ENCODE measurements at places on chromosomes 4 and X. TPM values are rescaled to one million over a fixed set of nuclear protein-coding genes. Genes with fewer than 3 reads are reported as not detected.

The PLS3 gene
- polyA plus RNA-seq, result 76.7 TPM

The FHIP1A gene
- polyA plus RNA-seq, result 9.3 TPM

The NLRP2B gene
- polyA plus RNA-seq, result not detected

The PCDH10 gene
- polyA plus RNA-seq, result 0.29 TPM

The MGAT4D gene
- not detected for polyA plus RNA-seq

- DNase-seq, result no peak
These were observed 5.5 kb upstream of the ASMT start for GRCh38 chrX:1609311-1609710.

DNA sequence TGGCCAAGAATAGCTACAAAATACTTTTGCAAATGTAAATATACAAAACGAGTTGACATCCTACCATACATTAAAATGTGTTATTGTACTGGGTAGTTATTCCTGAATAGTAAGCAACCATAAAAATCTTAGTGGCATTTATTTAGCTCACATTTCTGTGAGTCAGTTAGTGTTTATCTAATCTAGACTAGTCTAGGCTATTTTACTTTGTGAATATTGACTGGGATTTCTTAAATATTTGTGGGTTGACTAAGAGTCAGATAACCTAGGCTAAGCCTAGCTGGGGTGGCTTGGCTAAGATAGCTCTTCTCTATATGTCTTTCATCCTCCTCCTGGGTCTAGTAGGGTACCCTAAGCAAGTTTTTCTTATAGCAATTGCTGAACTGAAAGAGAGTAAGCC, 543.8 kb upstream of the DIAPH2 start:
- no peak for DNase-seq

DNA sequence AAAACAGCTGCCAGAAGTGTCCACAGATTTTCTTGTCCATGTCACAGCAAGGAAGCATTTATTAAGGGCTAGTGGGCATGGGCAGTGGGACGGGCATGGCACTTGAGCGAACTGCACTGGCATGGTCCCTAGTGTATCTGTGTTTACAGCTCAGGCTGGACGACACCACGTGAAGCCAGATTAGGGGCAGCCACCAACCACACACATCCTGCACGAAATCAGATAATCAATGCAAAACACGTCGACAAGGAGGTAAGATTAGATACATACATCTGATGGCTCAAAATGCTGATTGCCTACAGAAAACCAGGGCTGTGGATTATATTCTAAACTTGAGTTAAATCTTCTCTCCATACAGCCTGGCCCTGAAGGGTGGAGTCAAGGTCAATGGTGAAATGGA, 103.8 kb upstream of the ATP6AP2 start:
- DNase-seq, result no peak

- DNase-seq, result no peak
These were observed 57.7 kb upstream of the PDLIM3 start for GRCh38 chr4:185592845-185593488.

DNA sequence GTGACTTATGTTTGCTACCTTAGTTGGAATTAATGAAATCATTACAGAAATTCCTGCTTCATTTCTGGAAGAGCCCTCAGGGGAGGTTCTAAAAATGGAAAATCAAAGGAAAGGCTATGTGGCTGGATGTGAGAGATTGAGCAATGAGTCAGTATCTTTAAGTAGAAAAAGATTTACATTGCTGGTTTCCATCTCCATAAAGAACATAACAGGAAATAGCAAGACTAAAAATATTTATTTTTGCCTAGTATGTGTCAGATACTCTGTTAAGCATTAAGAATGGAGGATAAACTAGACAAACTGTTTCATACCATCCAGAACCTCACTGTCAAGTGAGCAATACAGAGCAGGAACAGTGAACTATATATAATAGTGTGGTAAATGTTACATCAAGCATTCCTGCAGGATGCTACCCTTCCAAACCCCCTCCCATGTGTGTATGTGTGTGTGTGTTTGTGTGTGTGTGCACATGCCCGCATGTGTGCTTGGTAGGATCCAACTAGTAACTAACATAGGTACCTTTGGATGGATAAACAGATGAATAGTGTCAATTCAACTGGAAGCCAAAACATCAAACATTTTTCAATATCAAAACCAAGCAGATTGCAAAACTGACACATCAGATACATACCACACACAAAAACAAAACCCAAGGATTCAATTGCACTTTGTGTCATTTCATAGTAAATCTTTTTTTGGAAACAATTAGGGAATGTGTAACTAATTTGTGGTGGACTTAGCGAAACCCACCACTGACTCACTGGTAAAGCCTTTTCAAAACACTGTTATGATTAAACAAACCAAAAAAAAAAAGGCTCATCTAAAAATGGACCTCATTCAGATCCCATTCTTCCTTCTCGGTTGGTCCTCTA, 223.4 kb downstream of the SHROOM3 start:
- DNase-seq, result no peak

GRCh38 chr4:20333141-20333715, 81.5 kb downstream of the SLIT2 start:
- DNase-seq, result no peak

DNA sequence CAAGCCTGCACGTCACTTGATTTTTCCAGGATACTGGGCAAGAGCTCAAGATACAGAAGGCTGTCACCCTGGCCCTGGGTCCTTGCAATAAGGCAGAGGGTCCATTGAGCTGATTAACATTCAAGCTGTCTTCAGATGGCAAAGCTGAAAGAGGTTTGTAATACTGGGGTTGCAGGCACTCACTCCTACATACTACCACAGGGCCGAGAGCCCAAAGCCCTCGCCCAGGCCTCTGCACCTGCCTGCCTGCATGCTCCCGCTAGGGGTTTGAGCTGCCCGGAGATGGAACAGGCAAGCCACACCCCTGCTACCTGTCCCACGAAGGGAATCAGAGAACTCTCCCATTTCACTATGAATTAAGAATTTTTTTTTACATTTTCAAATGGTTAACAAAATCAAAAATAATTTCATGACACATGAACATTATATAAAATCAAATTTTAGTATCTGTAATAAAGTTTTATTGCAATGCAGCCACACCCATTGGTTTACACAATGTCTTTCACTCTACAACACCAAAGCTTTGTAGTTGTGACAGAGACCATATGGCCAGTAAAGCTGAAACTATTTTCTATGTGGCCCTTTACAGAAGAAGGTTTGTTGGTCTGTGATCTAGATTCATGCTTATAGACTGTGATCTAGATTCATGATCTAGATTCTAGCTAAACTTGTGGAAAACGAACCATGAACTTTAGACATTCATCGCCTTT, 530.4 kb upstream of the IGFBP7 start:
- no peak for DNase-seq

GRCh38 chr4:113958766-113959538, 20.5 kb downstream of the ARSJ start:
- no peak for DNase-seq

- no peak for DNase-seq
These were observed 2.7 kb downstream of the GRIA3 start for GRCh38 chrX:123186801-123187200.

- no peak for DNase-seq
These were observed 49.0 kb downstream of the NIPAL1 start for GRCh38 chr4:48065587-48066052.
